ENCODE measurements at places on chromosomes 6 and 20.

DNA sequence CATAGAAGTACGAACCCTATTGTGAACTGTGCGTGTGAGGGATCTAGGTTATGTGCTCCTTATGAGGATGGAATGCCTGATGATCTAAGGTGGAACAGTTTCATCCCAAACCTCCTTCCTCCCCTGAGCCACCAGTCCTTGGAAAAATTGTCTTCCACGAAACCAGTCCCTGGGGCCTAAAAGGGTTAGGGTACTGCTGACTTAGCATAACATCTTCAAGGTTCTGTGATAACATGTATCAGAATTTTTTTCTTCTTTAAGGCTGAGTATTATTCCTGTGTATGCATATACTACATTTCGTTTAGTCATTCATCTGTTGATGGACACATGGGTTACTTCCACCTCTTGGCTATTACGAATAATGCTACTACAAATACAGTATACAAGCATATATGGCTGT, 80.2 kb downstream of the TSHZ2 start:
- no peak for DNase-seq

DNA sequence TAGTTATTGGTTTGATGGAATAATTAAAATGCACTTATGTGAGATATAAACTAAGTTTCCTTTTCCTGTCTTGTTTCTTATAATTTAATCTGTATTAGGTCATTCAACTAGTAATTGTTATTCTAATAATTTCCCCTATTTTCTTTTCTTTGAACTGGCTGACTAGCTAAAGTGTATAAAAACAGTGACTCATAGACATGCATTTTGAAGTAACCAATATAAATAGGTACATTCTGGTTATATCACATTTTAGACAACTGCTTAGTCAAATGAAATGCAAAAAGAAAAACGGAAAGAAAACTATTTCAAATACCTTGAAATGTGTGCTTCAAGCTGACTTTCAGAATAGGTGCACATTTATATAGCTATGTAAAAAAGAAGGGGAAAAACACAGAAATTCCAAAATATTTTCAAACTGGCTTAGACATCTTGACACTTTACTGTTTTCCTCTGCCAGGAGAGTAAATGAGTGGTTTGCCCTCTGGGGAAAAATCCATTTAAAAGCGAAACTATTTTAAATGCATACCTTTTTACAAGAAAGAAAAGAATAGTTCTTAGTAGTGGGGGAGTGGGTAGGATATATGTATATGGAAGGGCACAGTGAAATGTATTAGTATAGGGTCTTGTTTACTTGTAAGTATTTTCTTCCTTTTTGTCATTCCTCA, 28.3 kb downstream of the KCNQ5 start:
- no peak for DNase-seq

DNA sequence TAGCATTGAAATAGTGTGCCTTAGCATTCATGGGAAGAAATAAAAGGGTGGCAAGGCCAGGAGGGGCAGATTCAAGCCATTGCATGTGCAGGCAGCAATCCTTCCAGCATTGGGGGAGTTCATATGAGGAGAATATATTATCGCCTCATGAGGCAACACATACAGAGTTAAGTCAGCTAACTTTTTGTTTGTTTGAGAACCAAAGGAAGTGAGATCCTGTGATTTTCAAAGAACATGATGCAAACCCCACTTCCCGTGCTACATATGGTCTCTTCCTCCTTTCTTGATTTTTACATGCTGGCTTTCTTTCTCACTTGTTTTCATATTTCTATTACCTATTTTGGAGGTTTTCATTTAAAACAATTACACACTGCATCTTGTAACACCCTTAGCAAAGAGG, 579.7 kb upstream of the ARID1B start:
- no peak for DNase-seq

GRCh38 chr6:135085700-135086413, 31.2 kb upstream of the HBS1L start:
- no peak for DNase-seq

DNA sequence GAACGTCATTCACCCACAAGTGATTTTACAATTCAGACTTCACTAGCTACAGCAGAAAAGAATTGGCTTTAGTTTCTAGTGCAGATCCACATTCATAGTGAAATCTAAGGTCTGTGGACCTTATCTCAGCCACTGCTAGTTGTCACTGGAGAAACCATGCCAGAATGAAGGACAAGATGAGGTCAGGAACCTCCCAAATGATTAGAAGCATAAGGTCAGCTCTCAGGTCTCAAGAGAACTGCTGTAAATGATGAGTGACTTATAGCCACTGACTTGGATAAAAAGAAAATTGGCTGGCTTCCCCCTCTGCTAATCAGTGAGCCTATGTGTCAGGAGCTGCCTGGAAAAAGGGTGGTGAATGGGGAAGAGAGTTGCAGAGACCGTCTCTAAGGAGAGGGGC, 265.3 kb upstream of the BMP2 start:
- DNase-seq, result no peak

- no peak for DNase-seq
These were observed 171.1 kb downstream of the ADAT2 start for GRCh38 chr6:143279385-143279784.

DNA sequence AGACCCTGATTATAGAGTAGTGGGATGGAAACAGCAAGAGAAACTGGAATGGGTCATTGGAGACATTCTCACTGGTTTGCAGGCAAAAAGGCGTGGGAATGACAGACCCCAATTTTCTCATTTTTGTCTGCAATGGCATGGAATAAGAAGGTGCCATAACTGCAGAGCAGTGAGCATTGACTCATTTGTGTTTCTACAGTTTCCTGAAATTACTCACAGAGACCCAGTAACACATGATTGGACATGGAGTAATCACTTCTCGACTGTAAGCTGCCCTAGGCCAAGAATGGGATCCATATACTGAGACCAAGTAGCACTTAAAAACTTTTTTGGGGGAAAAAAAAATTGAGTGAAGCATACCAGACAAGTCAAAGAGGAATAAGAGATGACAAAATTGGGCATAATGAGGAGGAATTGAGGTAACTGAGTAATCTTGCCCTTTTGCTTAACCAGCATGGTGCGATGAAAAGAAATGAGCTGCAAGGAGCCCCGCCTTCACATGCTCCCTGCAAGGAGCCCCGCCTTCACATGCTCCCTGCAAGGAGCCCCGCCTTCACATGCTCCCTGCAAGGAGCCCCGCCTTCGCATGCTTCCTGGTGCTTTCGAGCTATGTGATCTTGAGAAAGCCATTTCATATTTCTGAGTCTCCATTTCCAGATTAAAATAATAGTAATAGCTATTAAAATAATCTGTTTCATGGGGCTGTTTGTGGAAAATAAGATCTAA, 44.1 kb downstream of the NHSL1 start:
- DNase-seq, result no peak

GRCh38 chr6:26431258-26432172, 8.8 kb upstream of the BTN3A3 start:
- DNase-seq, result no peak

- DNase-seq, result peak; percentile 72
These were observed 59.1 kb upstream of the PTPN1 start for GRCh38 chr20:50450881-50451752.

- DNase-seq, result no peak
These were observed 121.1 kb downstream of the HDGFL1 start for GRCh38 chr6:22690446-22690845.

DNA sequence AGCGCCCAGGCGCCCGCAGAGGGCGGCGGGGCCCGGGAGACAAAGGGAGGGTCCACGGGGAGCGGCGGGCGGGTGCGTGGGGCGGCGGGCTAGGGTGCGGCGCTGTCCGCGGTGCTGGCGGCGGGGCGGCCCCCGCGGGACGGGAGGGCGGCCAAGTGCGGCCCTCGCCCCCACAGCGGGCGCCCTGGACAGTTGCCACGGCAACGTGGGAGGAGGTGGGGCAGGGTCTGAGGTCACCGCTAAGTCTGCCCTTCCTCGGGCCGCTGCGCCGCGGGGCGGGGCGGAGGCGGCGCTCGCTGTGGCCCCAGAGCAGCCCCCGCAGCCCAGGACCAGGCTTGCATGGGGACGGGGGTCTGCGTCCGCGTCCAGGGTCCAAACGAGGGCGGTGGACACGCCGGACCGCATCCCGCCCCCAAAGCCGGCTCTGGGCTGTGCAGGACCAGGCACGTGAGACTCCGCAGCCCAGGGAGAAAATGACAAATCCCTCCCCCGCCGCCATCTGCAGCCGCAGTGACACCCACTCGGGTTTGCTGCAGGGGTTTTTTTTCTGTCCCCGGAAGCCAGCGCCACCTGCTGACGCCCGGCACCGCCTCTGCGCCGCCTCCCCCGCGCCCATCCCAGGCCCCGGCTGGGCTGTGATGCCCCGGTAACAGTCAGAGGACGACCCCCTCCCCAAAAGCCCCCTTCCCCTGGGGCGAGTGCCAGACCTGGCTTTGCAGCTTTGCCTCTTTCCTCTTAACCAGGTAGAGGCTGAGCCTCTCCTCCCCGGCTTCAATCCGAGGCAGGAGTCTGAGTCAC, 36.8 kb downstream of the YTHDF1 start:
- DNase-seq, result no peak

DNA sequence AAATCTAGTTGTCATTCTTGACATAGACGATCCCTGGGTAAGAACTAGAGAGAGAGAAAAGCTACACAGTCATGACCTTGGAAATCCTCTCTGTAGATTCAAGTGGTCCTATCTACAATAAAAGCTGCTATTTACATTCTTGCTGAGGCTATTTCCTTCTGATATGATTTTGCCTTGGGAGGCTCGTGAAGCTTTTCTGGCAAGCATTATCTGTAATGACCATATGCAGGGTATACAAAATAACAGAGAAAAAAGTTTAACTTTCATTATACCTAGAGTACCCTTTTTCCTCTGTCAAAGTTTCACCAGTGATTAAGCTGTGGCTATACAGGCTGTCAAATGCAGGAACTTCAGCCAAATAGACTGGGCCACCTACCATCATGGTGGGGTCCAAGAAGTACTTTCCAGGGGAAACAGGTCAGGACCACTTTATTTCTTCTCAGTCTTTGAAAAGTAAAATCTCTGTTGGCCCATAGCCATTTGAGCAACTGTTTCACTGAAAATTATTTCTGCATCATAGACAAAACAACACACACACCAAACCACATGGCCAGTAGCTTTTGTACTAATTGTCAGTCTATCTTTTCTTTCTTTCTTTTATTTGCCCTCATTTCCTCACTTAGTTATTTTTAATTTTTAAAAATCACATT, 677.0 kb upstream of the ID4 start:
- DNase-seq, result no peak

DNA sequence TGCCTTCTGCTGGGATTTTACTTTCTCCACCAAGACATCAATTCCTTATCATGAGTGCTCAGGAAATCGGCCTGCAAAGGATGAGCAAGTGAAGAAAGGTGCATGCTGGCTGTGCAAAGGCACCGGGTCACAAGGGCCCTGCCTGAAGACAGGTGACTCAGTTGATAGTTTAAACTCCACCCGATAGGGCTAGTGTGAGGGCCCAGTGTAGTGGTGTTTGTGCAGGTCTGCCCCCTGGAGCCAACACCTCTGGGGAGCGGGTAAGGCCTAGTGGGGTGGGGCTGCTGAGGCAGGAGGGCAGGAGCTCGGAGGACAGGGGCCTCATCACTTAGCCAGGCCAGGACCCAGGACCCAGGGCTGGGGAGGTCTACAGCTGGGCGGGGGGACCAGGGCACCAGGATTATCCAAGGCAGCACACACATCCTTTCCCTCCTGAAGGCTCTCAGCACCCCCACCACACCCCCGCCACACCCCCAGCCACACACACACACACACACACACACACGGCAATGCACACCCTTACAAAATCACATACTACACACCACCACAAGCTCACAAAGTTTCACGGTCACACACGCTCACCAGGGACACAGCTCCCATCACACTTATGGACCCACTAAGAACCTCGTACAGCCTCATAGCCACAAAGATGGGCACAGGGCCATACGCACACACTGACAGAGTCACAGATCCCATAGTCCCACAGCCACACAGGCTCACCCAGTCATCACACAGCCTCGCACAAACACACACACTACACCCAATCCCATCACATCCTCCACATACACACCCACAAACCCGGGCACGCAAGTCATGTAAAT, 75.4 kb downstream of the GRM4 start:
- no peak for DNase-seq

DNA sequence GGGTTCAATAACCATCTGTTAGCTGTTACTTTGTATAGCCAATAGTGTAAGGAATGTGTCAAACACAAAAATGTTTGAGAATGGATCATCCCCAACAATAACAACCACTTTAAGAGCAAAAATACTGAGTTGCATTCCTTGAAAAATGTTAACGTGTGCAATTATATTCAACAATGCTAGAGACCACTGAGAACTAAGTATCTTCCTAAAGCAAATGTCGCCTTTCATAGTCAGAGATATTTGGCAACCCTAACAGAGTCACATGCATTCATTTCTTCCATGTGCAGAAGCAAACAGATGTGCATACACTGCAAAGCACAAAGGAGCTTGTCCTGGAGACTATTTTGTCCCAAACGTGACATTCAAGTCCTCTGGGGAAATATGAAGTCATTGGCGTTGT, 448.6 kb downstream of the GJA1 start:
- no peak for DNase-seq

DNA sequence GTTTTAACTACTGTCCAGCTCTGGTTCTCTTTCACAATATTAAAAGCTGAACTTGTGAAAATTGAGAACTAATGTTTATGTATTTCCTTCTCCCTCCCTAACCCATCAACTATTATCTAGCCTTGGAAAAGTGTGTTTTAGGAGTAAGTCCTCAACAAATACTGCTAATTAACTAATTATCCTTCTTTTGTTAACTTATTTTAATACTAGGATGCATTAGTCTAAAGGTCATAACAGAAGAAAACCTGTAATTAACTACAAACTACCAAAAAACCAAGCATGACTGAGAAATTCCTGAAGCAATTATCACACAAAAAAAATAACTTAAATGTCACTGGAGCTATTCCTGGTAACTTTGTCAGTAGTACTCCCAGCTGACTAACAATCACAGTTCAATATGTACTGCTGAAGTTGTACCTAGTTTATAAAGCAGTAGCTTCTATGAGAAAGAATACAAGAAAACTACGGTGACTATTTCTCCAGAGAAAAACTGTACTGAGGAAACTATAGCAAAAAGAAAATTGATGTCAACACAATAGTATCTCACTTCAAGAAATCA, 301.9 kb downstream of the LAMA2 start:
- DNase-seq, result no peak

- no peak for DNase-seq
These were observed 10.4 kb downstream of the CD40 start for GRCh38 chr20:46128310-46129151.

- DNase-seq, result no peak
These were observed 41.3 kb upstream of the PLAGL1 start for GRCh38 chr6:144049386-144049785.

DNA sequence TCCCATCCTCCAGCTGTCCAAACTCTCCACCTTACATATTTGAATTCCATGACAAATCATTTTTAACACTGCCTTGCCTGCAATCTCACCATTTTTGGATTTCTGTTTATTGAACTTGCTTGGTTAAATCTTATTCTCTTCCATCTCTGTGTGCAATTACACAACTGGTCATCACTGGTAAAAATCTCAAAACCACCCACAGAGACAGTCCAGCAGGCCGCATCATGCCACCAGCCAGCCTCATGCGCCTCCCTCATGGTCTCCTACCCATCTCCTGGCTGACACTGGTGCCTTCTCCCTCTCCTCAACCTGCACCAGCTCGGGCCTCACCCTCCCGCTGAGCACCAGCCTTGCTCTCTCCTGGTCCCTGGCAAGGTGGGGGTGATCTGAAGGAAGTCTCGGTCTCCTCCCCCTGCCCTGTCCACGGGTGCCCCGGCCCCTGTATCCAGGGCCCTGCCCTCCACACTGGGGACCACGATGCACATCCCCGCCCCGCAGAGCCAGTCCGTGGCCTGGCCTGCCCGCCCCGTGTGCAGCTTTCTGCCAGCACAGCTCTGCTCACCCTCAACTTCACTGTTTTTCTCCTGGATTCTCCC, 92.0 kb downstream of the THBS2 start:
- no peak for DNase-seq

Data from uterus (tissue), 4 donors.